ENCODE measurements at places on chromosomes 11 and 22. TPM values are rescaled to one million over a fixed set of nuclear protein-coding genes. Genes with fewer than 3 reads are reported as not detected.
A peak's percentile ranks its signal among the peaks of the same experiment; 100 is the strongest.

The CDC45 gene
- 0.90 TPM for total RNA-seq

GRCh38 chr22:42368379-42369249 lies 63.6 kb downstream of the NFAM1 start:
- no peak for DNase-seq

GRCh38 chr11:12276356-12276755 lies 101.0 kb upstream of the PARVA start:
- DNase-seq = peak; percentile 6

GRCh38 chr11:128737704-128738103 lies 43.8 kb downstream of the FLI1 start:
- DNase-seq = no peak

- peak; percentile 91 for DNase-seq
Measured at GRCh38 chr11:57711414-57712255, at the start of gene MED19. Gene MED19 (minus strand): TSS chr11:57712215. CDS start chr11:57712179, 36 bp downstream.

The APOA1 gene
- total RNA-seq = not detected

The PNPLA5 gene
- not detected for total RNA-seq

DNA sequence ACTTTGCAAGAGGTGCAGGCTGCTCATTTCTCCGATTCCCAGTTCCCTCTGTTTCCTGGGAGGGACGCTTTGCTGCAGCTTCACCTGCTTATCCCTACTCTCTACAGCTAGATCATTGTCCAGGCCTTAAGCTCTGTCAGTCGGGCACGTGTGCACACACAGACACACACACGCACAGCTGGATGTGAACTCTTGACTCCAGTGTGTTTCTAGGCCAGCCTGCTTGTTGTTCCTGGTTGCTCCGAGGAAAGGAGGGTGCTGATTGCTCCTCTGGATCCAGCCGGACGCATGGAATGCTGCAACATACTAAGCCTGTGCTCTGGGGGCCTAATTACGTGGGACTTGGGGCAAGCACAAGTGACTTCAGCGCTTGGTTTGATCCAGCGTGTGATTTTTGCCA lies 19.7 kb downstream of the ZNRF3 start:
- no peak for DNase-seq

The PCSK7 gene
- 29.9 TPM for total RNA-seq

GRCh38 chr11:9053316-9054035 lies 37.9 kb downstream of the SCUBE2 start:
- no peak for DNase-seq

The ELFN2 gene
- total RNA-seq = 0.88 TPM

GRCh38 chr11:114291381-114291780 lies 4.8 kb upstream of the NNMT start:
- no peak for DNase-seq

DNA sequence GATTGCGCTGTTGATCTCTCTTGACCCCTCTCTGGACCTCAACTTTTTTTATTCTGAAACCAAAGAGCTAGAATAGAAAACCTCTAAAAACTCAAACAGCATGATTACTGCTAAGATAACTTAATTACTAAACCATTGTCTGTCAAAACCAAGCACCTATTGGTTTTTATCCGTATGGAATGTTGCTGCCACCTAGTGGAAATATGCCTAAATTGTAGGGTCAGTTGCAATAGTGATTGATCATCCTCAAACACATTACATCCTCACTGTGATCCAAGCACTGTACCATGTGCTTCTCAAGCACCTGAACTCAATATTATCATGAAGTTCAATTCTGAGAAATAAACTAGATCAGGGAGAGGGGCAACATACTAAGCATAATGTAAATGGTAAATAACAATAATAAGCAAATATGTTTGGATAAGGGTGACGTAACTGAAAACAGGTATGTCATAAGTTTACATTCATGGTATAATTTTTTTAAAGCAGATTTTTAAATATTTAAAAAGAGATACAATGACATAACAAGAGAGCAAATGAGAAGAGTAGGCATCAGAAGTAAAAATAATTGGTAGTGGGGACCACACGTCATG lies 3.8 kb upstream of the OR5A2 start:
- DNase-seq = peak; percentile 20

DNA sequence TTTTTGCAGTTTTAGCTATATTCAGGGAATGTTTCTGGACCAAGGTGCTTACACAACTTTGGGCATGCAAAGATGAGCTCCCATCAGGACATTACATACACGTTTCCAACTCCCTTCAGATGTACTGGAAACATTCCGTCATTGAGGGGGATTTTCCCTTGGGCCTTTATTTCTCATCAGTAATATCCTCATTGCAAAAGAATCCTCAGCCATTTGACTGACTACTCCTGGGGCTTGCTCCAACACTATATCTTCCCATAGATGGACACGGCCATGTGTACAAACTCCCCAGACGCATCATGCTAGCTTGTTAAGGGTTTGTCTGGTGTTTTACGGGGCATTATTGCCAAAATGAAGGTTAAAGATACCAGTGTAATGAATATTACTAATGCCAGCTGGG lies 59.3 kb upstream of the NUP160 start:
- no peak for DNase-seq

DNA sequence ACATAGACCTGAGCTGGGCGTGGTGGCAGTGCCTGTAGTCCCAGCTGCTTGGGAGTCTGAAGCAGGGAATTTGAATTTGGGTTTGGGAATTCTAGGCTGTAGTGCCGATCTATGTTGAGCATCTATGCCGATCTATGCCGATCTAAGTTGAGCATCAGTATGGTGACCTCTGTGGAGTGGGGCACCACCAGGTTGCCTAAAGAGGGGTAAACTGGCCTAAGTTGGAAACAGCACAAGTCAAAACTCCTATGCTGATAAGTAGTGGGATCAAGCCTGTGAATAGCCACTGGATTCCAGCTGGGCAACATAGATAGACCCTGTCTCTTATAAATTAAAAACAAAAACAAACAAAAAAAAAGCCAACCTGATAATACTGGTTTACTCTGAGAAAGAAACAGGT lies 7.4 kb downstream of the WEE1 start:
- DNase-seq = no peak

The PLAAT5 gene
- 6.6 TPM for total RNA-seq

GRCh38 chr11:11137339-11137738 lies 215.7 kb downstream of the CSNK2A3 start:
- DNase-seq = no peak

The TMEM191C gene
- total RNA-seq = not detected

GRCh38 chr11:65488273-65489034 lies 10.4 kb upstream of the MALAT1 start:
- no peak for DNase-seq
